ENCODE measurements at places on chromosomes 7 and 10.

DNA sequence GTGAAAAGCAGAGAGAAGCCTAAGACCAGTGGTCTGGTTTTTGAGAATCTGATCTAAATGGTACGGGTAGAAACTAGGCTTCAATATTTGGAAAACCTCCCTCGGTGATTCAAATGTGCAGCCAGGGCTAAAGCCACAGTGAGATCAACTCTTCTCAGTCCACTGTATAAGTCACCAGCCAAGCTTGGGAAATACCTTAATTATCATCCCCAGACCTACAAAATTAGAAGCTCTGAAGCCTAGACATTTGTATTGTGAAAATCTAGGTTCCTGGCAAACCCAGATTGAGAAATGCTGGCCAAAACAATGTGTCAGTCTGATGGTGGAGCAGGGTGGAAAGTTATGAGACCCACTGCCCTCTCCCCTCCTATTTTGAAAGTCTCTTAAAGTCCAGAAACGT is 131.7 kb downstream of the DGKI start:
- no peak for DNase-seq

GRCh38 chr7:83957333-83957732 is 237.3 kb downstream of the SEMA3A start:
- no peak for DNase-seq

DNA sequence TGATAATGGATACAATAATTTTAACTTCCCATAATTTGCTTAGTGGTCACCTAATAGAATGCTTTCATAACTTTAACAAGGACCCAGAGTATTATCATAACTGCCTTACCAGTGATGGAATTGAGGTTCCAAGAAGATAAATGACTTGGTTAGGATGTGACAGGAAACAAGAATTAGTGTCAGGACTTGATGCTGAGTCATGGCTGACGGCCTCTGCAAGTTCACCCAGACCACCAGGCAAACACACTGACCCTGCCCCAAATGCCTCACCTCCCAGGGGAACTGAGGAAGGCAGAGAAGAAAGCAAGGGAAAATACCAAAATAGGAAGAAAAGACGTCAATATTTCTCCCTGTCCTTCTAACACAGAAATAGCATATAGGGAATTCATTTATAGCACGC is 636.3 kb downstream of the PARD3 start:
- no peak for DNase-seq

DNA sequence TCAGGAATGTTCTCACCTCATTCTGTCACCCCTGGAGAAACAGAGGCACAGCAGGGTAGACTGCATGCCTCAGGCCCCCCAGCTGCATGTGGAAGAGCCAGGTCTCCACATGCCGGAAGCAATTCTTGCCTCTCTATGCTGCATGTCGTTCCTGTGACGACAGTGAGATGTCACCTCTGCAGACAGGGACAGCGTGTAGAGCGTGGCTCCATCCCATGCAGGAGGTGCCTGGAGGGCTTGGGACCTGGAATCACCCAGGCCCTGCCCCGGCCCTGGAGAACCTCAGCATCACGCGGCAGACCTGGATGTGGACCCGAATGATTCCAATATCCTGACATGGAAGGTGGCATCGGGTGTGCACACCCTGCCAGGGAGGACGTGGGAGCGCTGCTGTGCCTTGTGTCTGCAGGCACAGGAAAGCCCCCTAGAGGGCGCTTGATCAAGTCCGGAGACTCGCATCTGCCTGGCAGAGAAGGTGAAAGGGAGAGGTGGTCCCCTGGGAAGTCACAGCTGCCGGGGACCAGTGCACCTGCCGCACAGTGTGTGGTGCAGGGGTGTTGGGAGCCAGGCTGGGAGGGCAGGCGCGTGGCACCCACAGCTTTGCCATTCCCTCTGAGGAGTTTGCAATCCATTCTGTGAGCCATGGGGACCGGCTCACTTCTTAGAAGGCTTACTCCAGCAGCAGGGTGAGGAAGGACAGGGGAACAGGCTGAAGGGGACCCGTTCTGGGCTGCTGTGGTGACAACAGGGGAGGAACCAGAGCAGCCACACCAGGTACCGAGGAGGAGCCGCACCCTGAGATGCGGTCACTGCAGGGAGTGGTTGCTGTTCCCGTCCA is 45.3 kb upstream of the EN2 start:
- DNase-seq: peak; percentile 80

GRCh38 chr10:113958631-113959382 is 84.9 kb upstream of the ADRB1 start:
- no peak for DNase-seq

DNA sequence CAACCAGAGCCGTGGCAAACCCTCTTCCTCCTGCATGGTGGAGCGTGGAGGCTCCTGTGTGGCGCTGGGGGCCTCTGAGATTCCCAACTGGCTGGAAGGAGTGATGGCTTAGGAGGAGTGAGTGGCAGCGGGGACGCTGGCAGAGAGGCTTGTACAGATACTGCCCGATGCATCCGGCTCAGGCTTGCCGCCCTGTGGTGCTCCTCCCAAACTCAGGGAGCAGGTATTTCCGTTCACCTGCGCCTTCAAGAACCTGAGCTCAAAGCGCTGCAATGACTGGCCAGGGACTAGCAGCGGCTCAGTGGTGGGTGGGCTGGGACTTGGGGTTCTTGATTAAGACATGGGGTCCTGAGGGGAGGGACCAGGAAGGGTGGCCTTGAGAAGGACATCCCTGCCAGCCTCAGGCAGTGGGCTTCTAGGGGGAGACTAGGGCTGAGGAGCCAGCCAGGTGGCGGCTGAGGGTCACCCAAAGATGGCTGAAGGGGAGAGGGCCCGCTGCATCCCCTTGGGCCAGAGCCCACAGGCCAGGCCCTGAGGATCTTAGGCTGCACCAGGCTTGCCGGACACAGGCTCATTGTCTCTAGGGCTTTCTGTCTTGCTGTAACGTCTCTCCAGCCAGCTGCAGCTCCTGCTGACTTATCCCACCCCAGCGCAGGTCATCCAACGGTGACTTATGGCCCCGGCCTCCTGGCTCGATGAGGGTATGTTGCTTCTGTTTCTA is 3.2 kb downstream of the ZNF775 start:
- DNase-seq: no peak

DNA sequence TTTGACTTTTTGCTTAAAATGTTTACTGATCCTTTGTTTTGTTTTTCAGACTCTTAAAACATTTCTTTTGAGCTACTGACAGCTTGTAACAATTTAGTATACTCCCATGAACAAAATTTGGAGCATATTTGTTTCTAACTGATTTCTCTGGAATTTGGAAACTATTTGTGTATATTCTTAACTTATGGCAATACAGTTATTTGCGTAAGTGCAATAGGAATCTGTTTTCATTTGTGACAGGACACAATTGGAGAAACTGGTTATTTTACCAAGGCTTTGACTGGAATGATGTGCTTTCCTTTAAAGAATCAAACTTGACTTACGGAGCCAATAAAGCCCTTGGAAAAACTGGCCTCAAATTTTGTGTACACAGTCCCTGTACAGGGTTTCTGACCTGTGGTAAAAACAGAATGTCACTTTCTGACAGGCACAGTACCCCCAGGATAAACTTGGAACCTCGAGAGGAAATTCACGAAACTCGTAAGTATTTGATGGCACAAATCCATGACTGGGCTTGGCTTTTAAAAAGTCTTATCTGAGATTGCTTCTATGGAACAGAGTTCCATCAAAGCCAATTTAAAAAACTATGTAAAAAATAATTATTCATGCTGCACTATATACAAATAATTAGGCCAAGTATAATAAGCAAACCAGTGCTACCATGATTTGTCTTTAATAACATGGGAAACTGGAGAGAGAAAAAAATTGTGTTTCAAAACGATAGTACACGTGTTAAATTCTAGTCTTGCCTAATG is 70.4 kb downstream of the ST8SIA6 start:
- no peak for DNase-seq

DNA sequence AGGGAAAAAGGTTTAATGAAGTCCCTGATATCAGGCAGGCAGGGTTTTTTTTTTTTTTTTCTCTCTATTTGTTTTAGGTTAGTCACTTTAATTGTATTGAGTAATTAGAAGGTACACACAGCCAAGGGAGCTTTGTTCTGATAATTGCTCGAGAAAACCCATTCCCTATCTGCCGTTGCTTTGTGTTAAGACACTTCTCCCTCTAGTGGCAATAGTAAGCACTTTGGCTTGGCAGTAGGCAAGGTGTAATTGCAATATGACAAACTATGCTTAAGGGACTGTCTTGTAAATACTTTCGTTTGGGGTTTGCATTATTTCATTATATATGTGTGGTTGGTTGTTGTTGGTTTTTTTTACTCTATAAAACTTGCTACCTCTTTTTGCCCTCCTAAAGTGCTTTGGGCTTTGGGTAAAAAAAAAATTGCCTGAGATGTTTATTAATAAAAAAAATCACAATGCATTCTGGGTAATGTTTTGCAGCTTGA is 113.4 kb downstream of the BTRC start:
- DNase-seq: no peak

All from activated CD8-positive, alpha-beta memory T cell treated with anti-CD3 and anti-CD28 coated beads, Interleukin-2, amount 50 U/mL, for 48 hours (primary cell).